PC-3 (cell line): ENCODE measurements at places on chromosomes 5 and 9. TPM values are rescaled to one million over a fixed set of nuclear protein-coding genes. Genes with fewer than 3 reads are reported as not detected.

- no peak for DNase-seq
Measured at GRCh38 chr5:179259731-179260323, 85.4 kb downstream of the ADAMTS2 start.

- no peak for DNase-seq
Measured at GRCh38 chr5:10671041-10672008, 89.7 kb downstream of the DAP start.

DNA sequence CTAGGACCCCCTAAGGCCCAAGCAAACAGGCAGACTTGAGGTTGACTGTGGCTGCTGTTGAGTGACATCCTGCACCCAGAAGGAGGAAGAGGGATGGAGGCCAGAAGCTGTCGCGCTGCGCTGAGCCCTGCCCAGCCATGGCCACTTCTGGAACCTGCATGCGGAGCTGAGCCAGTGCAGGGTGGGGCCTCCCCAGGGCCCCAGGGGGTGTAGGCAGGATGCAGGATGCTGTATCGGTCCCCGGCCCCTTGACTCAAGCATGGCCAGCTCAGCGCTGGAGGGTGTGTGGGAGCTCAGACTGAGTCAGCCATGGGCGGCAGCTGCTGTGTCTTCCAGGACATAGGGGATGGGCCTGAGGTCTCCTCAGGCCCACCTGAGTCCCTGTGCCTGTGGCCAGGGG lies 26.9 kb downstream of the GLT6D1 start:
- DNase-seq: peak; percentile 35

DNA sequence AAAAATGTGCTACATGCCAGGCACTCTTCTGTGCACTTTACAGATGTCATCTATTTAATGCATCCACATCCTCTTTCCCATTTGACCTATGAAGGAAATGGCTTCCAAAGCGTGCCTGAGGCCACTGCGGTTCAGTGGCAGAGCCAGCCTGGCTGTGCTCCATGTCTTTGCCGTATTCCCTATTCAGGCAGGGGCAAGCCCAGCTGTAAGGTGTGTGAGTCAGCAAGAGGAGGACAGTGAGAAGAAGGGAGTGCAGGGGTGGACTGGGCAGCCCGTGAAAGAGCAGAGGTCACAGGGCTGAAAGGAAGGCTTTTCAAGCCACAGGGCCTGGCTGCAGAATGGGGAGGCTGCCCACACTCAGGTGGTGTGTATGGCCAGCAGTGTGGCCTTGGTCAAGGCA lies 91.7 kb downstream of the HRH2 start:
- no peak for DNase-seq

GRCh38 chr9:119164716-119165115 lies 204.5 kb downstream of the BRINP1 start:
- no peak for DNase-seq

GRCh38 chr5:180673371-180674089 lies 24.1 kb upstream of the FLT4 start:
- no peak for DNase-seq

- DNase-seq: no peak
Measured at GRCh38 chr9:36974731-36975130, 59.3 kb downstream of the PAX5 start.

DNA sequence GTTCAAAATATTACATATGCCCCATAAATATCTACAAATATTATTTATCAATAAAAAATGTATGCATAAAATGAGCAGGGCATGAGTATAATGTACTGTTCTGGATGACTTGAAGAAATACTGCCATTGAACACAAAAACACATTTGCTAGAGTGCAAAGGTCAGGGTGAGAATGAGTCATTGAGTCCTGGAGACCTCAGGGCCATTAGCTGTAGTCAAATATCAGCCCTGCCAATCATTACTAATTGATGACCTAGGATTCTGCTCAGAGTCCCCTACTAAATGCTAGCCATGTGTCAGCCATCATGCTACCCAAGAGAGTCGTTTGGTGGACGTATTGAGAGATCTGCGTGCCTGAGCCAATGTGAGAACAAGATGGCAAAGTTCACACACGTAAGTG lies 80.3 kb upstream of the FAM169A start:
- no peak for DNase-seq

DNA sequence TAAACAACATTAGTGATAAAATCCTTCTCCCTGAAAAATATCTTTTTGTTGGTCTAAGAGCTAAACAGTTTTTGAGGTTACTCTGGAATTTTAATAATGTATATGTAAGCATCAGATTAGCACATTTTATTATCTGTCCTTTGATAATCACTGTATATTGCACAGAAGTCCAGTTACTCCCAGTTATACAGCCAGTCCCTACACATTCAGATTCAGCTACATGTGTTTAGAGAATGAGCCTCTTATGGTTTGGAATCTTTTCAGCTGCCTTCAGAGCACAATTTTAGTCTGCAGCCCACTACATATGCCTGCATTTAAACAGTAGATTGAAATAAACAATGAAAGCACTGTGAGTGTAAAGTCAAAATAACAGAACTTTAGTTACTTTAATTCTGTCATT lies 438.2 kb downstream of the ARHGEF28 start:
- no peak for DNase-seq

- no peak for DNase-seq
Measured at GRCh38 chr5:2642684-2643345, 108.7 kb downstream of the IRX2 start.

GRCh38 chr9:123127512-123128075 lies 94.1 kb downstream of the GPR21 start:
- DNase-seq: no peak

- peak; percentile 22 for DNase-seq
Measured at GRCh38 chr9:18638371-18639249, 164.7 kb downstream of the ADAMTSL1 start.

GRCh38 chr5:150498501-150498900 lies 9.4 kb upstream of the NDST1 start:
- no peak for DNase-seq

- DNase-seq: no peak
Measured at GRCh38 chr5:91956738-91957137, 573.6 kb upstream of the ARRDC3 start.

GRCh38 chr5:55234121-55234700 lies 803 bp upstream of the CCNO start:
- peak; percentile 48 for DNase-seq

DNA sequence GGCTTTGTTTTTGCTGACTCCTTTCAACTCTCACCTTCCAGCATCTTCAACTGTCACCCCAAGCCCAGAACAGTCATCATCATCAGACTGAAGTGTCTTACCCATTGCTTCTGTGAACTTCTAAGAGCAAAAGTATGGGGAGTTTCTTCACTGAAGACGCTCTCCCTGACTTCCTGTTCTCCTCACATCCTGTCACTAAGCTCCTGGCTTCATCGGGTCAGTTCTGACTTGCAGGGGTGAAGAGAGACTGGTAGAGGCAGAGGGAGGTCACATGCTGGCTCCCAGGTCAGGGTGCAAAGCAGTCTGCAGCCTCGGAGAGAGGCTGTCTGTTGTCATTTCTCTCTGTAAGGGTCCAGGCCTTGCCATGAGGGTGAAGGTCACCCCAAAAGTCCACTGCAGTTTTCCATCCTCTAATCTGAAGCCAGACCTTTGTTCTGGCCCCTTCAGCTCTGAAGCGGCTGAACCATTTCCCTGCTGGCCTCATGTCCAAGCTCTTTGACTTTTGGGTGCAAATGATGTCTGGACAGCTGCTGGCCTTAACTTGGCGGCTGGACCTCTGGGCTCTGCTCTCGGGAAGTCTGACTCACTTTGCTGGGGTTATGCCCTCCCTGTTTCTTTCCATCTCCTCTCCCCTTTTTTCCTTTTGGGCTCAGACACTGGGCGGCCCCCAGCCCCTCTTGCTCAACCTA lies 305.0 kb downstream of the RAB3C start:
- DNase-seq: no peak

DNA sequence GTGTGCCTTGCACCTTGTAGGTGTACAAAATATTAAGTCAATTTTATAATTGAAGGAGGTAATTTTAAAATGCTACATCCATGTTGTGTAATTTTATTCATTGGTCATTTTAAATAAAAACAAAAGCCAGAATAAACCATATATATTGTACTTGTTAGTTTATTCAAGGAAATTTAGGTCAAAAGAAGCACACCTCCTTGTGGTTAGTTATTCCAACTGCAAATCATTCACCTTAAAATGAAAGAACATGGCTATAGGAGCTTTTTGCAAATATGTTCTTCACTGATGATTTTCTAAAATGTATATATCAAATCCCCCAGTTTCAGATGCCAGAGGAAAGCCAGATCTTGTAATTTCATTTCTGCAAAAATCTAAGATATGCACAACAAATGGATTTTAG lies 5.4 kb upstream of the MOCS2 start:
- DNase-seq: peak; percentile 45

GRCh38 chr5:10328323-10328722 lies 20.6 kb upstream of the CMBL start:
- peak; percentile 81 for DNase-seq

- DNase-seq: no peak
Measured at GRCh38 chr9:123310551-123311249, 42.3 kb upstream of the STRBP start.

GRCh38 chr9:37253377-37253937 lies 133.1 kb downstream of the ZCCHC7 start:
- DNase-seq: no peak

GRCh38 chr5:150034662-150035061 lies 34.1 kb downstream of the HMGXB3 start:
- no peak for DNase-seq

GRCh38 chr5:65721050-65721719 lies 724 bp downstream of the SGTB start:
- DNase-seq: peak; percentile 43

DNA sequence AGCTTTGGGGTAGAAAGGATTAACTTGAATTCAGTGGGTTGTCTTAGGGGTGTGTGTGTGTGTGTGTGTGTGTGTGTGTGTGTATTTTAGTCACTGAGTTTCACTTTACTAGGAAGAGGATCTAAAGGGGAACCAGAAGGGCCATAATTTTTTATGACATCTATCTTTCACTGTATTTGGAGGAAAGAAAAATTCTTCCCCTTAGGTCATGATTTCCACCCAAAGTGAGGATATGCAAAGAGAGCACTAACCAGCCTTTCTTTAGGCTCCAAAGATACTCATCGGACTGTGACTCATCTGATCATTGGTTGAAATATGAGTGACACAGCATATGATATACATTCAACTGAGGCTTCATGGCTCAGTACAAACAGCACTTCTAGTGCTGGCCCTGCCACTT lies 75.2 kb upstream of the RASGRF2 start:
- peak; percentile 55 for DNase-seq

DNA sequence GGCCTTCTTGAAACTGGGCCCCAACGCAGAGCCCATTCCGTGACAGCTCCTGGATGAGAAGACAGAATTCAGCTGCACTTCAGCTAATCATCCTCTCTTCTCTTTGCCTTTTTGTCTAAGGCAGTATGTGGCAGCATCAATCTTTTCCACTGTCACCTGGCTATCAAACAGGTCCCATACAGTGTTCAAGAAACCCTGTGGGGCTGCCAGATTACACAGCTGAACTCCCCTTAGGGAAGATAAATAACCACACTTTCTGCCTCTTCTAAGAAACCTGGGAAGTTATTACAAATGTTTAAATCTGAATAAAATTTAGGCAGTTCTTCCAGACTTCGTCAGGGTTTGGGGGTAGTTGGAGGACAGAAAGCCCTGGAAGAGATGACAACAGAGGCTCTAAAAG lies 61.0 kb downstream of the SPEF2 start:
- DNase-seq: no peak

DNA sequence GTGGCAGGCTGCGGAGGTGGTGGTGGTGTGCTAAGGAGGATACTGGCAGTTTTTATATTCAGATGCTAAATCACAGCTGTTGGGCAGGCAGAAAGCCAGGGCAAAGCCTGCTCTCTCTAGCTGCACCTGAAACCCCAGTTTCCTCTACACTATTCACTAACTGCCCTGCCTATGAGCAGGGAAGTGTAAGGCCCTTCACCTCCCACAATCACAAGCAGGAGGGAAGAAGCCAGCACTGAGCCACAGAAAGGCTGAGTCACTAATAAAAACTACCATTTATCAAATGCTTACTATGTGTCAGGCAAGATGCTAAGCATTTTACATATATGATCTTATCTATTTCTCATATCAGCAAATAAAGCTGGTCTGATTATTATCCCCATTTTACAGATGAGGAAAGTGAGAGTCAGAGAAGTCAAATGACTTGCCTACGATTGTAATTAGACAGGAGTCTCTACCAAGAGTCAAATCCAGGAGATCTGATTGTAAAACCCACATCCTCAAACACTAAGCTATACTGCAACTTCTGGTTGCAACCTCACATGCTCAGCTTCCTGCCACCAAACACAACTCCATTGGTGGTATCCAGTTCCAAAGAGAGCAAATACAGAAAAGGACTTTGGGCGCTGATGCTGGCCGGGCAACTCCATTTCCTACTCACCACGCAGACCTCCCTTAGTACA lies 17.7 kb upstream of the IL6ST start:
- DNase-seq: peak; percentile 56

DNA sequence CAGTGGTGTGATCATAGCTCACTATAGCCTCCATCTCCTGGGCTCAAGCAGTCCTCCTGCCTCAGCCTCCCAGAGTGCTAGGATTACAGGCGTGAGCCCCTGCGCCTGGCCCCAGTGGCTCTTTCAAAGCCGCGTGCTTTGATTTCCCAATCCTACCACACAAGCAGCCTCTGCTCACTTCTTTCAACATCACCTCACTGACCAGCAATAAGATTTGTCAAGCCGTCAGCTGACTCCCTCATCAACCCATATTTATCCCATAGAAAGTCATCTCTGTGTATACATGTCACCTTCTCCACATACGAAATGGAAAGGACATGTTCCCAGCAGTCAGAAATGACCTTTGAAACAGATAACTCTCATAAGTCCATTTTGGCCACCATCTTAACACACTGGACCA lies 26.0 kb downstream of the SLC31A2 start:
- no peak for DNase-seq

DNA sequence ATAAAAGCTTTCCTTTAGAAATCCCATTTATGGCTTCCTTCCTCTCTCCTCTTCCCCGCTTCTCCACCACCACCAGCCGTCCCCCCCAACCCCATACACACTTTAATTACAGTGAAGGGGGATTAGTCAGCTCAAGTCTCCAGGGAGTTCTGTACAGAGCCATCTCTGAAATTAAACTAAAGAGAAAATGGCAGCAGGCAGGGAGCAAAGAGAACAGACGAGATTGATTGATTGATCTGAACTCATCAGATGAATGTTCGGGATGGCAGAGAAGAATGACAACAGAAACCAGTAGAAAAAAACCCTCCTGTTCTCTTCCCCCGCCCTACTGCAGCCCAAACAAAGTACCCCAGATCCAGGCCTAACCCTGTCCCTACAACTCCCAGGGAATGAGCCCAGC lies 241.7 kb upstream of the PANK3 start:
- DNase-seq: no peak

- DNase-seq: no peak
Measured at GRCh38 chr9:4902135-4902475, 83.0 kb upstream of the JAK2 start.

The GLRA1 gene
- total RNA-seq: not detected in 2 replicates

The ELOVL7 gene
- 0.69 and 1.2 TPM in 2 replicates for total RNA-seq

The HTR1A gene
- not detected in 2 replicates for total RNA-seq

The BAAT gene
- total RNA-seq: 0.07 TPM in 1 of 2 replicates, not detected in the other

The ESM1 gene
- 21.0 and 27.8 TPM in 2 replicates for total RNA-seq

The GGTA1 gene
- total RNA-seq: not detected in 2 replicates

The LCN2 gene
- total RNA-seq: 153 and 154 TPM in 2 replicates

The PDE6A gene
- total RNA-seq: not detected in 2 replicates

The SPINK7 gene
- total RNA-seq: 0.15 TPM in 1 of 2 replicates, not detected in the other

The CMBL gene
- 35.7 and 38.4 TPM in 2 replicates for total RNA-seq
